ENCODE measurements at places on chromosomes 16 and 17.

- DNase-seq = no peak
These were observed 26.8 kb upstream of the PIK3R6 start for GRCh38 chr17:8894202-8894671.

DNA sequence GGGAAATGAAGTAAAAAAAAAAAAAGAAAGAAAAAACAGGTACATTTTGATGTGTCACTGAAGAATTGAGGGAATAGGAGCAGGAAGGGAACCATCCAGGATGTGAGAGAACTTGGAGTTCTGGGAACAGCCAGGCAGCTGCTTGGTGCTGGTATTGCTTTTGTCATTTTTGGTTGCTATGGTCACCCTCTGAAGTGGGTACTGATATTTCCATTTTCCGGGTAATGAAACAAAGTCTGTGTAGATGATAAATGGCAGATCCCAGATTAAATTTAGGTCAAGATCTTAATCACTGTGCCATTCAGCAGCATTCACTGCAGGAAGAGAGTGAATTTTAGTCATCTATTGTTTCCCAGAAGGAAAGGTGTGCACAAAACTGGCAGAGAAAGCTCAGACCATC, 93.6 kb downstream of the ABCA8 start:
- no peak for DNase-seq

DNA sequence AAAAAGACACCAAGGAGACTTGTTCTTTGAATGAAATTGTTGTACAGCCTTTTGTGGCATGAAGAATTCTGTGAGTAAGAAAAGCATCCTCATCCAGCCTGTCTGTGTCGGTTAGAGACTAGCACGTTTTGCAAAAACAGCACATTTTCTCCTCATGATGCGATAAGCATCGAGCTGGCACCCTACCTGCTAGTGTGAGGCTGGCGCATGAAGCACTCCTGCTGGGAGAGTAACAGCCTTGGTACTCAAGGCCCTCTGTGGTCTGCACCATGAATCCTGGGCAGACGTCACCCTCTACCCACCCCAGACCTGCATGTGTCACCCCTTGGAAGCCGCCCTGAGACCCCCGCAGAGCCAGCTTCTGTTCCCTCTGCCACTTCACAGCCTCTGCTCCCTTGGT, 92.6 kb upstream of the TMEM132E start:
- no peak for DNase-seq

GRCh38 chr17:38786372-38786771, 13.0 kb downstream of the PIP4K2B start:
- DNase-seq = no peak
